ENCODE measurements at places on chromosomes 6 and 20.
A peak's percentile ranks its signal among the peaks of the same experiment; 100 is the strongest.

DNA sequence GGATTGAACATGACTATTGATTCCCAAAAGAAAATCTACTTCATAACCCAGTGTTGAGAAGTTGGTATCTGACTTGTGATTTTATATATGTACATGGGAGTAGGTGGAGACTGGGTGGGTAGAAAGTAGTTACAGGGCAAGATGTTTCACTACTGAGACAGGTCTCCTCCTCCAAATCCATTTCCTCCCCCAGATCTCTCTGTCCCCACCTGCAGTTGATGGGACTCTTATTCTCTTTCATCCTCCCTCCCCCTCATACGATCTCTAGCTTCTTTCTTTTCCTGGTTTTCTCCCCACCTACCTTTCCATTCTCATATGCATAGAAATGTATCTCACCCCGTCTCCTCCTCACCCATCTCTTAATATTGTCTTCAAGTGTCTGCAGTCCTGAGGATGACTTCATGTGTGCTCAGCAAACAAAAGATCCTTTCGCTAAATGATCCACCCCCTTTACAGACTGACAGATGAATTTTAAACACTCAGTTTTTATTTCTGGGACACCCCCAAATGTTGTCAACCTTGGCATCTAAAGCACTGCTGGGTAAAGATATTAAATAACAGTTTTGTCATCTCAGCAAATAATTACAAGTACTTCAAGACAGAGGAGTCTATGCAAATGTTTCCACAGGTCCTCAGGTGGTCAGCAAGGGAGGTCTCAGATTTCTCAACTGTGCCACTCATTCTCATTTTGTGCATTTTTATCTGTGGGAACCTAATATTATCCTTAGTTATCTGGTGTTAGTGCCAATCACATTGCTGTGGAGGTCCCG is 18.7 kb upstream of the HECA start:
- DNase-seq, result no peak

- DNase-seq, result no peak
Observed at GRCh38 chr6:20056350-20056992, 155.8 kb downstream of the MBOAT1 start.

DNA sequence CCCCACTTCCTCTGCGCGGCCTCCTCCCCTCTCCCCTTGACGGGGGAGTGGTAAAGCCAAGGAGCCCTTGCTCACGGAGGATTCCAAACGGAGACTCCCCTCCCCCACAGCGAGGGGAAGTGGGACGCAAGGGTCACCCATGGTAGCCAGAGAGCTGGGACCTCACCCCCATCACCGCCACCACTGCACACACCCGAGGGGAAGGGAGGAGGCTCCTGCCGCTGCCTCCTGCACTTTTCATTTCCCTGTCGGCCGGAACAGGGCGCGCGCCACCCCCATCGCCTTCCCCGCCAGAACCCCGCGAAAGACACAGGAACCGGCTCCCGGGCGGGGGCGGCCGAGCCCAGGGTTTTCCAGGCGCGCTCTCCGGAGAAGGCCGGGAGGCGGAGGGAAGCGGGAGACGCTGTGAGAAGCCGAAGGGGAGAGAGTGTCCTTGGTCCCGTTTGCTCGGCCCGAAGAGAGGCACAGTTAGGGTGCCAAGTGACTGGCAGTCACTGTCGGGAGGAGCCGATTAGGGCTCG is 789 bp downstream of the CCND3 start:
- DNase-seq, result peak; percentile 43

- no peak for DNase-seq
Observed at GRCh38 chr6:5992551-5993225, 14.0 kb downstream of the NRN1 start.

DNA sequence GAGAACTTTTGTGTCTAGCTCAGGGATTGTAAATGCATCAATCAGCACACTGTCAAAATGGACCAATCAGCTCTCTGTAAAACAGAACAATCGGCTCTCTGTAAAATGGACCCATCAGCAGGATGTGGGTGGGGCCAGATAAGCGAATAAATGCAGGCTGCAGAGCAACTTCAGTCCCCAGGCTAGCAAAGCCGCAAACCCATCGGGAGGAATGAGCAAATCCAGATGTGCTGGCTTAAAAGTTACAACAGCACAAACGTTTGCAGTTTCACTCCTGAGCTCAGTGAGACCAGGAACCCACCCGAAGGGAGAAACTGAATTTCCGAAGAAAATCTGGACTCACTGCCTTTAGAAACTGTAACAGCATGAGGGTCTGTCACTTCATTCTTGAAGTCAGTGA is 21.9 kb upstream of the MBOAT1 start:
- DNase-seq, result no peak

DNA sequence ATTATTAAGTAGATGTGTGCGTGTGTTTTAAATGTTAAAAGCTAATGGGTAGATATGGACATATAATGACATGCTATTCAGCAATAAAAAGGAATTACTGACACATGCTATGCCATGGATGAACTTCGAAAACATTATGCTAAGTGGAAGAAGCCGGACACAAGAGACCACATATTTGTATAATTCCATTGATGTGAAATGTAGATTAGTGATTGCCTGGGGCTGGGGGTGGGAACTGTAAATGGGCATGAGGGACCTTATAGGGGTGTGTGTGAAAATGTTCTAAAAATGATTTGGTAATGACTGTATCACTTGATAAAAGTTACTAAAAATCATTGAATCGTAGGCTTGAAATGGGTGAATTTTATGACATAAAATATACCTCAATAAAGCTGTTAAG is 104.5 kb upstream of the BEND3 start:
- no peak for DNase-seq

DNA sequence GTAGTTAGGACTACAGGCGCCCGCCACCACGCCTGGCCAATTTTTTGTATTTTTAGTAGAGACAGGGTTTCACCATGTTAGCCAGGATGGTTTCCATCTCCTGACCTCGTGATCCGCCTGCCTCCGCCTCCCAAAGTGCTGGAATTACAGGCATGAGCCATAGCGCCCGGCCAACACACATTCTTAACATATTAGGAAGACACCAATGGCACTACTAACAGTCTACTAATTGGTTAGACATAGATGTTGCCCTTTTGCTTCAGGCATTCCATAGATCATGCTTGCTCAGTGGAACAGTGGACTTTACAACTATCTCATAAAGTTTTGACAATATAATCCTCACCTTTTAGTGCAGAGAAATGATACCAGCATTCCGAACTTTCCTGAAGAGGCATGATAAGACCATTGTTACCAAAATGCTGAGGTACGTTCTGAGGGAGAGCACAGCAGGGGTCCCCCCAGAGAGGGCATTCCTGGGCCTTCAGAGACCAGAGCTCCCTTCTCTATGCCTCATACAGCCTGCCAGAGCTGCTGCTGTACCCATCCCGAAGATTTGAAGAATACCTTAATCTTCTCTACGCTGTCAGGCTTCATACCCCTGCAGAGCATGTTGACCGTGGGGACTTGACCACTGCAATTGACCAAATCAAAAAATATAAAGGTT is 89.4 kb downstream of the ECT2L start:
- DNase-seq, result no peak

DNA sequence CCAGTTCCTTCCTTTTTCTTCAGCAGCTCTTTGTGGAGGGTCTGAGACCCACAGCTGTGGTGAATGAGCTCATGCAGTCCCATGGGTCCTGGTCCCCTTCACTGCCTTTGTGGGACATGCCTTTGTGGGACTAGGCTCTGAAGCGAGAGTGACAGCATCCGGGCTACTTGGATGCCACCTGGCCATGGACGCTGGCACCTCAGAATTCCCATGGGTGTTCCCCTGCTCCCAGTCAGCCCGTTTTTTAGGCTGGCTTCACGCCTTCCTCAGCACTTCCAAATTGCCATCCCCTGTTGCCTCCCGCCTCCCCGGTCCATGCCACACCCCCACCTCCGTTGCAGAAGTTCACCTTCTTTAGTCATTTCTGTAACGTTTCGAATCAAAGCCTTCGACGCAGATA is 45.1 kb downstream of the RAMACL start:
- no peak for DNase-seq

GRCh38 chr20:57265336-57265996 is 975 bp downstream of the BMP7 start:
- no peak for DNase-seq

- DNase-seq, result no peak
Observed at GRCh38 chr6:73640179-73640750, 13.5 kb downstream of the SLC17A5 start.

- peak; percentile 54 for DNase-seq
Observed at GRCh38 chr6:159008656-159009288, 8.8 kb upstream of the RSPH3 start.

- DNase-seq, result no peak
Observed at GRCh38 chr6:161353208-161353613, 79.3 kb upstream of the AGPAT4 start.

- no peak for DNase-seq
Observed at GRCh38 chr6:165515963-165516624, 146.9 kb downstream of the PDE10A start.

- no peak for DNase-seq
Observed at GRCh38 chr6:163958646-163959045, 544.1 kb downstream of the QKI start.

DNA sequence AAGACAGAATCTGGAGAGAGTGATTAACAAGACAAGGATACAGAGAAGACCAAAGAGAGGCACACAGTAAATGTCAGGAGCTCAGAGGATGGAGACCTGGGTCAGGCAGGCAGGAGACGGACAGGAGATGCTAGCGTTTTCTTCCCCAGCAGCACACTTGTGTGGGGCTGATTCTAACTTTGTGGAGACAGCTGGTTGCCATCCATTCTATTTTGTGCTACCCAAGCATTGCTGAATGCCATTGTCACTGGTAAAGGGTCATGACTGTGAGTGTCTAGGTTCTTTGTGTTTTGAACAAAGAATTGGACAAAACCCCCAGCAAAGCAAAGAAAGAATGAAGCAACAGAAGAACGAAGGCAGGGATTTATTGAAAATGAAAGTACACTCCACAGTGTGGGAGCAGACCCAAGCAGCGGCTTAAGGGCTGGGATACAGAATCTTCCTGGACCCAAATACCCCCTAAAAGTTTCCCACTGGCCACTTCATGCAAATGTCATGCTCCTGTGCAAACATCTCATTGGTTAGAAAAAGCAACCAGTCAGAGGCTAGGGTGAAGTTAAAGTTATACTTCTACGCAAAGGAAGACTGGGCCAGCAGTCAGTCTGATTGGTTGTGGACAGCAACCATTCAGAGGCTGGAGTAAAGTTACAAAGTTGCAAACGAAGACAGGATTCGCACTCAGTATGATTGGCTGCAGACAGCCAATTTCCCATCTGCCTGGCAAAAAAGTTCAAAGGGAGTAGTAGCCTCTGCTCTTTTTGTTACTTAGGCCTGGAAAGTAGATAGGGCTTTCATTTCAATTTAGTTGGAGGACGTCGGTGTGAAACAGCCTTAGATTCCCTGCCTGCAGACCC is 17.5 kb downstream of the PTK7 start:
- DNase-seq, result no peak

DNA sequence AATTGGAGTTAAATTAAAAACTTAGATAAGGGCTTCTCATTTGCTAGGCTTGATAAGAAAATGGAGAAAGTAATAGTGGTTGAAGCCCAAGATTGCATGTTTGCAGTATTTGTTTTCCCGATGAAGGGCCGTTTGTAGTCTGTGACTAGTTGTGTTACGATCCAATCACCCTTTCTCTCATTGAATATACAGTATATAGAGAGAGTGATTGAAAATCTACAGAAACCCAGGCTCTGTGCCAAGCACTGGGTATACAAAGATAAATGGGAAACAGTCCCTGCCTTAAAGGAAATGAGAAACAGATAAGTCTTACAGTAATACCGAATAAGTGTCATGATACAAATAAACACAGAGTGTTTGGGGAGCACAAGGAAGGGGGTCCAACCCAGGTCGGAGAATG is 55.2 kb upstream of the CDKAL1 start:
- DNase-seq, result no peak

GRCh38 chr6:105275542-105275941 is 95.7 kb upstream of the POPDC3 start:
- no peak for DNase-seq

DNA sequence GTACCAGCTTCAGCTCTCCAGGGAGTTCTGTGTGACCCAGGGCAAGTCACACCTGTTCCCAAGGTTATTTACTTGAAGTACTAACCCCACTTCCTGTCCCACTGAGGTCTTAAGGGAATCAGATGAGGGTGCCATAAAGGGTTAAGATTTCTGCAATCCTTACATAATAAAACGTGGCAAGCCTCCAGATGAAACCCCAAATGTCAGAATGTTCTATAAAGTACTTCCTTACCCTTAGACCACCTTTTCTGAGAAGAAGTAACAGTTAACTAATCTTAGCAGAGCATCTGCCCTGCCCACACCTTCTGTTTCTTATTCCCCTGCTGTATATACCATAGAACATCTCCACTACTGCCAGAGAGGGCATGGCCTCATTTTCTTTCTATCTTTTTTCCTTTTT is 6.0 kb upstream of the AVP start:
- DNase-seq, result no peak

Data from central memory CD4-positive, alpha-beta T cell (primary cell).